ENCODE measurements at places on chromosomes 1 and 21.

- DNase-seq: peak; percentile 91
Observed at GRCh38 chr1:9066945-9067807, 2.3 kb downstream of the SLC2A5 start.

DNA sequence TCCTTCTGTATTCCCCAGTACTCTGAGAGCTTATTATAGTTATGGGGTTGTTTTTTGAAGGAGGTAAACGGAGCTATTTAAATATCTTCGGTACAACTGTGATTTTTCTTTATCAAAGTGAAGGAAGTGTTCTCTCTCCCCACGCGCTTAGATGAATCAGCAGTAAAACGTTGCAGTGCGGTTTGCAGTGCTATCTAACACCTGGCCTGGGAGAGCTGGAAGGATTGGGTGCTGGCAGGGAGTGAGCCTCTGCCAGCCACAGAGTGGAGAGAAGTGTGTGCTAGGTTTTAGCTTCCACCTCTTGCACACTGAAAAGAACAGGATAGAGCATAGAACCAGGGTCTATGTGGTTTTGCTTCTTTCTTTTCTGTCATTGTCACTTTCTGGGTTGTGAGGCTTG, 165.9 kb downstream of the SDCCAG8 start:
- DNase-seq: peak; percentile 51

- no peak for DNase-seq
Observed at GRCh38 chr1:11482701-11483479, 3.9 kb downstream of the DISP3 start.

- no peak for DNase-seq
Observed at GRCh38 chr1:171052977-171053376, 37.7 kb upstream of the FMO3 start.

GRCh38 chr21:42455196-42455595, 40.8 kb downstream of the RSPH1 start:
- DNase-seq: no peak

DNA sequence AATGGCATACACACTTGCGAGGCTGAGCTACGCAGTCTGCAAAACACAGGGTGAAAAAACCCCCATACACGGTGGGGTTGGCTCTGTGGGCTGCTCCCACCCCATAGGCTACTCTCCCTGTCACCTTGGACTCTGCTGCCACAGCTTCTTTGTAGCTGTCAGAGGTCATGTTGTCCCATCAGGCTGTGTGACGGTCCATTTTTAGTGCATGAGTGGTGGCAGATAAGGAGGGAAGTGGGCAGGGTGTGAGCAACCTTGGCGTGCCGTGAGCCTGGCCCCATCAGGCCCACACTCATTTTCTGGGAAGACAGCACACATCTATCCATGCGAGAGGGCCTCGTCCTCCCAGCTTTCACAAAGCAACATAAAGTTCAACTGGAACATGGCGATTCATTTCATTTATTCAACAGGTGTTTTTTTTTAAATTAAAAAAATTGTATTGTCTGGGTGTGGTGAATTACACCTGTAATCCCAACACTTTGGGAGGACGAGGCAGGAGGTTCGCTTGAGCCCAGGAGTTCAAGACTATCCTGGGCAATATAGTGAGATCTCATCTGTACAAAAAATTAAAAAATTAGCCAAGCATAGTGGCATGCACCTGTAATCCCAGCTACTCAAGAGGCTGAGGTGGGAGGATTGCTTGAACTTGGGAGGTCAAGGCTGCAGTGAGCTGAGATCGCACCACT, 9.5 kb downstream of the GPR137B start:
- no peak for DNase-seq

DNA sequence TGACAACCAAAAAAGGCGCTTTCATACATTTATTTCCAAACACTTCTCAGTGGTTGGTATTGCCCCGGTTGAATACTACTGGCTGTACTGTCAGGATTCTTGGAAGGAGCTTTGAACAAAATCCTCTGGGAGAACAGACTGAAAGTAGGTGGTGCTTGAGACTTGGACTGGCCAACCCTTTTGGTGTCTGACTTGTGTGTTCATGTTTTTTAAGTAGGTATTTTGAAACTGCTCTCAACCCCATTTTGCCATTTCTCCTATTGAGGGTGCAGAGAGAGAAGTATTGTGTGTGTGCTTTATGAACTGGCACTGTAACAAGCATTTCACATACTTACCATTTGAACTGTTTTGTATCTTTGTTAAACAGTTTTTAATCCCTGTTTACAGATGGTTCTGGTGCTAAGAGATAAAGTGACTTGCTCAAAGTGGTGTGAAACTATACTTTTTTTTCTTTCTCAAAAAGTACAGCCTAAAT, 21.2 kb downstream of the ARID1A start:
- peak; percentile 58 for DNase-seq

DNA sequence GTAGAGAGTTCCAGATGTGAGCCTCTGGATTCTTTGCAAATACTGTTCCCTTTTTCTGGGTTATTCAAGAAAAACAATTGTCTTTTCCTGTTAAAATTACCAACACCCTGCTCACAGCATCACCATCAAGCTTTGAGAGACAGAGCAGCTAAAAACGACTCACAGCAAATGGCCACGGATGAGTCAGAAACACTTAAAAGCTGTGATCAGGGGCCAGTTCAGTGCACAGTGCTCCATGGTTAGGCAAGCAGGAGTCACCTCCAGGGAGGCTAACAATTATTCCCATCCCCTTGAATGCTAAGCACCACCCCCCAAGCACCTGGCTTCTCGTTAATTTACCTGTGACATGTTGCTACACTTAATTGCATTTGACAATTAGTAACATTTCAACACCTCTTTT, 128.4 kb upstream of the CAMK1G start:
- peak; percentile 21 for DNase-seq

- DNase-seq: peak; percentile 80
Observed at GRCh38 chr1:221991221-221991620, 249.3 kb upstream of the DUSP10 start.

- DNase-seq: peak; percentile 99
Observed at GRCh38 chr1:234612352-234613127, 2.6 kb upstream of the IRF2BP2 start.

DNA sequence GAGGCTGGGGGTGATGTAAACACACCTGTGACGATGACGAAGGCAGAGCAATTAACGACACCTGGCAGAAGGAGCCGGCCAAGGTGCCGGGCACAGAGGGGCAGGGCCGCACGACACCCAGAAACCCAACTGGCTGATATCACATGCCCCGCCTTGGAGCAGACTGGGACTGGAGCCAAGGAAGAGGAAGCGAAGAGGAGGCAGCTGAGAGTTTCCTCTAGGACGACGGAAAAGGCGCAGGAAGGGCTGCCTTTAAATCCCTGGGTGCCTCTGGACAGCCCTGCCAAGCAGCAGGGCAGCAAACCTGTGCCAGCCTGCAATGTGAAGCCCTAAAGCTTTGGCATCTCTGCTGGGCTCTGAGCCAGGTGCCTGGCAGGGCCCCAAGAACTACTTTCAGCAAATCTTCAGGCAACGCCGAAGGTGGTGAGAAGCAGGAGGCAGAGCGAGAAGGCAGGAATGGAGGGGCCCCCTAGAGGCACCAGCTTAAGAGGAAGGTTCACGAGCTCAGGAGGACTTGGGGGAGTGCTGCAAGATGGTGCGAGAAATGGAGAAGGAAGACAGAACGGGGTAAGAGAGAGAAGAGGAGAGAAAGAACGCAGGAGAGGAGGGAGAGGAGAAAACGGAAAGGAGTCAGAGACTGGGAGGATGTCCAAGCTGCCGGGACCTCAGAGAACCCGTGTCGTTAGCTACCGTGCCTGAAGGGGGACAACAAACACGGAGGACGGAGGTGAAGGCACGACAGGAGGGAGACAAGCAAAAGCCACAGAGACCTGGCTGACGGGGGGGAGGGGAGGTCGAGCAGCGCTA, 25.3 kb upstream of the PEF1 start:
- DNase-seq: peak; percentile 38

DNA sequence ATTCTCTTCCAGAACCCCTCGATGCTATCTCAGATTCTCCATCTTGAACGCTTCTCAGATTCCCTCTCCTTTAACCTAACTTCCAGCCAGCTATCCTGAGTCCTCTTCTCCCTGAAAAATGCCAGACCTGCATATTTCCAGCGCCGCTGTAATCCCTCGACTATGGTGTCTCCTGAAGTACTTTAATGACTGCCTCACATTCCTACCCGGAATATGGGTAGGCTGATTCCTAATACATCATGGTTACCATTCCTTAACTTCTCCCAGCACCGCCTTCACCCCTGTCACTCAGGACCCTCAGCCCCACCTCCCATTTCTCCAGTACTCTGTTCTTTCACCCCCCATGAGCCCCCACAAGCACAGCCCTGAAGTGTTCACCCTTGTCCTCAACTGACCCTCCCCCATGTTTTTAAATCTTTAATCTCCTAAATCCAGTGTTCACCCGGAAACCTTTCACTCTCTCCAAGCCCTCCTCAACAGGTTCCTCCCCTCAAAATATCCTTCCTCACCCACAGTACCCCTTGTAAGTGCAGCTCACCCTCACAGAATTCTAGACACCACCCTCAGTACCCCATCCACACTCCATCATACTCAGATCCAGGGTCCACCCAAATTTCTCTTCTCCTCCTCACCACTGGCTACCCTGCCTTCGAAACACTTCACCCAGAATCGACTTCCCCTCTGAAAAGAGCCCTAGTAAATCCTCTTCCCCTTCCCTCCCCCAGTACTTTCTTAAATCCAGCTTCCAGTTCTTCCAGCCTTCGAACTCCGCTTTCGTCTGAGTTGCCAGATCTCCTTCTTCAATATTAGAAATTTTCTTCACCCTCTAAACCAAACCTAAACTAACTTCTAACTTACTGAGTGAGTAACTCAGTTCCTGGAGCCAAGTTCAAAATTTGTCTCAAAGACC, 922 bp downstream of the CPT2 start:
- DNase-seq: peak; percentile 29

- no peak for DNase-seq
Observed at GRCh38 chr1:85555420-85555819, 25.1 kb upstream of the CCN1 start.

DNA sequence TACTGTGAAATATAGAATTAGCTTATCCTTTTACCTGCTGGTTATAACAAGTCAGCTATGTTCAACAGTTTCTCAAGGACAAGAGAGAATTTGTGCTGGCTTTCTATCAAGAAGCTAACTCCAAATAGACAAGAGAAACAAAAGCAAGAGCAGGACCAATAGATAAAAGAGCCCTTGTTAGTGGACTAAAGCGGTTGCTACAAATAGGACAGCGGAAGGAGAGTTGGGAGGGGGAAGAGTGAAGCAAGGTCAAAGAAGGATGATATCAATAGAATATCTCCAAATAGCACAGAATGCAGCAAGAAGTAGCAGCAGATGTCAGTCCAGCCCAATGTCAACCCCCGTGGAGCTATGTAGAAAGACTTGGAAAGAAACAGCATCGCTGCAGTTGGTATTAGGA, 53.0 kb upstream of the AKT3 start:
- no peak for DNase-seq

- peak; percentile 38 for DNase-seq
Observed at GRCh38 chr1:155003227-155003765, 694 bp downstream of the ZBTB7B start.

DNA sequence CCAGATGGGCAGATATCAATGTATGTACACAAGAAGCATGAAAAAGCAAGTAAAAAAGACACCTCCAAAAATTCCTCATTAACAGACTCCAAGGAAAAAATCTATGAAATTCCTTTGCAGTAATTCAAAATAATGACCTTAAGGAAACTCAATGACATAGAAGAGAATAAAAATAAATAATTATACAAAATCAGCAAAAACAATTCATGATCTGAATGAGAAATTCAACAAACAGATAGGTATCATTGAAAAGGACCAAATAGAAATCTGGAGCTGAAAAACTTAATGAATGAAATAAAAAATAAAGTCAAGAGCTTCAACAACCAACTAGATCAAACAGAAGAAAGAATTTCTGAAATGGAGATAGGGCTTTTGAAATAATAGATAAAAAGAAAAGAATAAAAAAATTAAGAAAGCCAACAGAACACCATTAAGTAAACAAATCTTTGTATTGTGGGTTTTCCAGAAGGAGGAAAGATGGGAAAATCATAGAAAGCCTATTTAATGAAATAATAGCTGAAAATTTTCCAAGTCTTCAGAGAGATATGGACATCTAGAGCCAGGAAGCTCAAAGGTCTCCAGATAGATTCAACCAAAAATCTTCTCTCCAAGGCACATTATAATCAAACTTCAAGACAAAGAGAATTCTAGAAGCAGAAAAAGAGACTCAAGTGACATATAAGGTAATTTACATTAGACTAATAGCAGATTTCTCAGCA, 52.0 kb upstream of the KCNK1 start:
- DNase-seq: no peak

GRCh38 chr1:175871647-175872046, 128.3 kb upstream of the TNR start:
- DNase-seq: no peak

GRCh38 chr1:10890491-10891071, 94.1 kb upstream of the CASZ1 start:
- DNase-seq: no peak

GRCh38 chr1:204218552-204218951, 4.8 kb upstream of the GOLT1A start:
- no peak for DNase-seq

- DNase-seq: no peak
Observed at GRCh38 chr21:36456729-36457414, 23.1 kb downstream of the CLDN14 start.

DNA sequence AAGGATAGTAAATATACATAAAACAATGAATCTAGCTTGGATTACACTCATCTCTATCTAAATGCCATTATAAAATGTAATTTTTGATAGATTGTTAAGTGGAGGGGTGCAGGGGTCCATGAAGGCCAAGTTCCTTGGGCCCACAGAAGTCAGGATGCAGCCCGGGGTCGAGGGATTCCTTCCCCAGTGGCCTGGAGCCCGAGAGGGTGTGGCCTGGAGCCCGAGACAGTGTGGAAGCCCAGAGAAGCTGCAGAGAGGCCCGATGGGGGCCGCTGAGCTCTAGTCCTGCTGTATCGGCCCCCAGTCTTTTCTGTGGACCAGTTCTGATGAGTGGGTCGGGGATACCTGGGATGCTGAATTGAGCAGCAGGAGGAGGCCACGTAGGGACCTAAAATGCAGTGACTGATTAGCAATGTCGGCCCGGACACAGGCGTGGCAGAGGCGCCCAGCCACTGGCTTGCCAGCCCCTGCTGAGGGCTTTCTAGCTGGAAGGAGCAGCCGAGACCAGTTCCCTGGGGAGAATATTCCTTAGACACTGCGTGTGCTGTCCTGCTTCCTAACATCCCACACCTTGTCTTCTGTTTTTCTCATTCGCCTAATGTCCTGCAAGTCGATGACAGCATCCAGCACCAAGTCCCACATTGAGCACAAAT, 38.9 kb downstream of the UMODL1 start:
- DNase-seq: no peak

DNA sequence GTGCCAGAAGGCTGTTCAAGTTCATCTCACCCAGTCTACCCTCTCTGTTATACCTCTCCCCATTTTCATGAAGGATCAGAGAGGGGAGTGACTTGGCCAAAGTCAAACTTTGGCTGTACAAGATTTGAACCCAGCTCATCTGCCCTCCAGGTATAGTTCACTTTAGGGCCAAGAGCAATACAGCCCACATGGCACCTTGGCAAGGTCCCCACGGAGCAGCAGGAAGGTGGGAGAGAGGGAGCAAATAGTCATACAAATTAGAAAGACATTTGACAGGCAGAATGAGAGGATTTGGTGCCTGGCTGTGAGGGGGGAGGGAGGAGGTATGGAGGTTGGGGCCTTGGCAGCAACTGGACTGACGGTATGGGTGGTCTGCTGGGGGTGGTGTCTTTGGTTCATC, 1.0 kb downstream of the HPCAL4 start:
- DNase-seq: no peak

Measured in fibroblast of skin of scalp (primary cell).